Mesothelial cell of epicardium (in vitro differentiated cells): ENCODE measurements at places on chromosomes 1 and 21.
A peak's percentile ranks its signal among the peaks of the same experiment; 100 is the strongest.

- no peak for DNase-seq
Measured at GRCh38 chr1:85884372-85885035, 176.3 kb upstream of the ZNHIT6 start.

DNA sequence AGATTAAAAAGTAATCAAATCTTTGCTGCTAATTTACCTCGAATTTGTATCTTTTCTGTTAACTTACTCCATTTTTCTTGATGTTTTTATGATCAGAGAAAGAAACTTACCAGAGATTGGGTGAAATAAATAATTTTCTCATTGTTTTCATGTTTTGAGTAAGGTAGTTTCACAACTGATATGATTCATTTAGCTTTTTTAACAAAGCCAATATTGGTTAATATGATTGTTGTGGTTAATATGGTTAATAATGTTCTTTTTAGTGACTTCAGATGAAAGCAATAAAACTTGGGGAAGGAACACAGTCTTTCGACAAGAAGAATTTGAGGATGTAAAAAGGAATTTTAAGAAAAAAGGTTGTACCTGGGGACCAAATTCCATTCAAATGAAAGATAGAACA is 48.1 kb downstream of the MAP3K21 start:
- DNase-seq = no peak

DNA sequence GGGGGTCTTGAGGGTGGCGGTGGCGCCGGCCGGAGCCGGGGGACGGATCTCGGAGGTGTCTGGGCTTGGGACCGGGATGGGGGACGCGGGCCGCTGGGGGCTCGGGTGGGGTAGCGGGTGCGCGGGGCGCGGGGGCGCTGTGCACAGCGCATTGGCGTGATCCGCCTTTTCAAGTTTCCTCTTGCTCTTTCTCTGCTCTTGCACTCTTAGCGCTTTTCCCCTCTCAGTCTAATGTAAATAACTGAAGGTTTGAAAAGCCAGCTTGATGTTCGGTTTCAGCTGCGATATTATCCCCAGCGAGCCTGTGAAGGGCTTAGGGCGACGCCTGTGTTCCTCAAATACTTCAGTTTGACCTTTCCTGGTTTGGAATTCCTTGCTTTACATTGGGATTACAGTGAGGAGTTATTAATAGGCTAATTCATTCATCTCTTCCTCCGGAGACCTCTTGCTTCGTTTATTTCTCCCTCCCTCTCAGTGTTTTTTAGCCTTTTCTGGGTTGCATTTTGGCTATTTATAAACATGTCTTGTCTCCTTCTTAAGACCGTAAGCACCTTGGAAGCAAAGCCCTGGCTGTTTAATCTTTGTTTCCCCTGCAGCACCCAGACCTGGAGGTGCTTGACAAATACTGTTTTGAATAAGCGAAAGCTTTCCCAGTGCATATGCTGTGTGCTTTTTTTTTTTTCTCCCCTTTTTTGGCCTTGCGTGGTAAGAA is 693 bp downstream of the RAB4A start:
- DNase-seq = no peak

DNA sequence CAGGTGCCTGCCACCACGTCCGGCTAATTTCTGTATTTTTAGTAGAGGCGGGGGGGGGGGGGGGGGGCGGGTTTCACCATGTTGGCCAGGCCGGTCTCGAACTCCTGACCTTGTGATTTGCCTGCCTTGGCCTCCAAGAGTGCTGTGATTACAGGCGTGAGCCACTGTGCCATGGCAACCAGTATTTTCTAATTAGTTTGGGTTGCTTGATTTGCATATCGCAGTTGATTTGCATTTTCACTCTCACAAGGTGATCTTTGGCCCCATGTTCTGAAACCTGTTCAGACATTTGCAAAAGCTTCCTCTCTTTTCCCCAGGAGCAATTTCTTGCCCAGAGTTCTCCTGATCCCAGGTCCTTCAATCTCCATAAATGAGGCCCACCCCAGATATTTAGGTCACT is 1.7 kb downstream of the TOR3A start:
- DNase-seq = no peak

- DNase-seq = no peak
Measured at GRCh38 chr1:29639156-29639736, 402.9 kb downstream of the PTPRU start.

- no peak for DNase-seq
Measured at GRCh38 chr1:70441392-70442035, 30.4 kb downstream of the CTH start.

DNA sequence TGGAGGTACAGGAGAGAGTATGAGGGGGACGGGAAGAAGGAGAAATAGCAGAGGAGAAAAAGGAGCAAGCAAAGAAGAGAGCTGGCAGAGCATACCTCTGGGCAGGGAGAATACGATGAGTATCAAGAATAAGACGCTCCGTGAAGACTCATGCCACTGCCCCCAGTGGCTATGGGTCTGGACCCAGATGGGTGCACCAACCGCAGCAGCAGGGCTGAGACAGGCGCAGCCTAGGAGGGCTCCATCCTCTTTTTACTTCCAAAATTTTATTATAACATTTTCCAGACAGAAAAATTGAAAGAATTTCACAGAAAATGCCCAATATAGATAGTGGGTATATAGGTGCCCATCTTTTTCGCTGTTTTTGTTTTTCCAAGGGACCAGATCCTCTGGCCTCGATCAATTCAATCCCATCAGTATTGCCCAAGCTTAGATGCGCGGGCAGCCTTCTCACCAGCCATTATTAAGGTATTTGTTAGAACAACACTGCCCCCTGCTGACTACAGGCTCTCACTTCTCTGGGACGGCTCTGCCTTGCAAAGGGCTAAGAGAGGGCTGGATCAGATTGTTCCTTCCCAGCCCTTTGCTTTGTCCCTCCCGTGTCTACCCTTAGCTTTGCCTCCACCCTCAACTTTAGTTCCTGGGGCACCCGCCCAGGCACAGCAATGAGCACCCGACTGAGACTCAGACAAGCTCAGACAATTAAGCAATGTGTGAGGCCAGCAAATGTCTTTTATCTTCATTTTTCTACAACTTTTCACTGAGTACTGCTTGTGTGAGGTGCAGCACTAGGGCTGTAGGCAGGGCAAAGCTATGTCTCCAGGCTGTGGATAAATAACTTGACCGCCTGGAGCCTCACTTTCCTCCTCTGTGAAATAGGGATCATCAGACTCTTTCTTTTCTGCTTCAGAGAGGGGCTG is 17.5 kb upstream of the CAMK1G start:
- DNase-seq = peak; percentile 86

DNA sequence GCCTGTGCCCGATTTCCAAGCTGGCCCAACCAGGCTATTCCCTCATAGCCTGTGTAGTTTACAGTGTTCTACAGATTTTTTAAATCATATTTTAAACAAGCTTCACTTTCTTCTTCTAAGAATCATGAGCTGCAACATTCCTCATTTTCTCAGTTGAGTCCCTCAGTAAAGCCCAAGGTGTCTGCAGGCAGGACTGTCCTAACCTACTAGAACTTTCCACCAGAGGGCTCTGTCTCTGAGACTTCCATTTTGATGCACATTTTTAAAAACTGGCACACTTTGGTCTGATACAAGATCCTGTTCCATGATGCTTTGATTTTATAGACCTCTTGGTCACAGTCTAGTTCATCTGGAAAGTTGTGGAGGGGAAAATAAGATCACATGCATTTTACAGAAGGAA is 21.6 kb upstream of the SLAMF6 start:
- no peak for DNase-seq

GRCh38 chr1:95003433-95003738 is 69.4 kb downstream of the ALG14 start:
- DNase-seq = no peak

GRCh38 chr21:46100020-46100419 is 2.1 kb downstream of the COL6A2 start:
- DNase-seq = peak; percentile 34

- DNase-seq = no peak
Measured at GRCh38 chr1:34162852-34163766, 1.9 kb downstream of the CSMD2 start.

DNA sequence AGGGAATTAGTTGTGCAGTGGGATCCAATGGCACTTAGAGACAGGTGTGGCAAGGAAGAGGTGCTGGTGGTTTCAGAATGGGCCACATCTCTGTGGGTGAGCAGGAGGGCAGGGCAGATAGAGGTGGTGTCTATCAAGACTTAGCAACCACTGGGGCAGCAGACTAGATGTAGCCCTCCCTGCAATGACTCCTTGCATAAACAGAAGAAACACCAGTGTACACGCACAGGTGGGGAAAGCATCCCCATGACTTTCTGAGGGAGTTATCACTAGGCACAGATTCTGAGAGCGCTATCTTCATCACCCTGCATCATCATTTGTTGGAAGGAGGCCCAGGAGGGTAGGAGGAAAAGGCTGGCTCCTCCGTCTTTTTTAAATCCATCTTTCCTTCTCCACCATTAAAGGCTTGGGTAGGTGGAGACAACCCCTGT is 58.4 kb downstream of the PLXNA2 start:
- DNase-seq = no peak
